ENCODE measurements at places on chromosomes 5 and 9.

- no peak for DNase-seq
Observed at GRCh38 chr9:133709015-133709611, 29.0 kb downstream of the SARDH start.

DNA sequence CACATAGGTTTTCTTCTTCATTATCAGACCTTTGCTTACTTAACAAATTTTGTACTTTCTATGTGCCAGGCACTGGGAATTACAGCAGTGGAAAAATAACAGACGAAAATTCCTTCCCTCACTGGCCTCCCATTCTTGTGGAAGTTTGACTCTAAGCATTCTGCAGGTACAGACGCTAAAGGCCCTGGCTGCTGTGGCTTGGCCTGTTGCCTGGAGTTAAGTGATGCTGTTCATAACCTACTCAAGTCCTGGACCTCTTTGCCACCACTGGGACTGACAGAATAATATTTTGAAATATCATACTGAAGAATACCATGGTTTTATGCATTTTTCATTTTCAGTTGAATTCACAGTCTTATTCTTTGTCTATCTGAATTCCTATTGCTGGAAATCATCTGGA lies 97.3 kb upstream of the SPATA31C2 start:
- DNase-seq: no peak

DNA sequence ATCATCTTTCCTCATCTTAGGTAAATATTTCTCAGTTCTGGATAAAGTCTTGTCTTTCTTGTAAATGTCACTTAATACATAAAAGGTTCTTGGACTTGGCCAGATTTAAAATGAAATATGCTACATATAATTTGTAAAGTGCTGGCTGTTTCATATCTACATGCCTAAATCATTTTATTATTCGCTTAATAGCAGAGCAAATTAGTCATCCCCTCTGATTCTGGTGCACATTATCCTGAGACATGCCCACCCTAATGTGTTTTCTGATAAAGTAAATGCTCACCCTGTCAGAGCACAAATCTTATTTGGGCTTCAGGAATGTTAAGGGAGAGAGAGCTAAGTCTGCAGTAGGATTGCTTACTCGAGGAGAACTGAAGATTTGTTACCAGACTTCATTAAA lies 166.5 kb upstream of the IZUMO3 start:
- no peak for DNase-seq

DNA sequence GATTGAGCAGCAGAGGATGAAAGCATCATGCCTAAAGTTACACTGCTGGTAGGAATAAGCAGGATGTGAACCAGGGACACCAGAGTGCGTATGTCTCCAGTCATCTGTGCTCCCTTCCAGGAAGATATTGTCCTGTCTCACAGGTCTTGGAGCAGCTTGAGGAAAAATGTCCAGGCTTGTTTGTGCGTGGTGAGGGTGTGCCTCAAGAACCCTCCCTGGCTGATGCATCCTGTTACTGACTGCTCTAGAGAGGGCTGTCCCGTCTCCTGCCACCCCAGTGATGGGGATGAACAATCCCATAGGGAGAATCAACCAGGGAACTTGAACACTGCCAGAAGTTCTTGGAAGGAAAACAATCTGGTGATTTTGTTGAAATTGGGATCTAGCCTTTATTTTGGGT lies 132.0 kb downstream of the INSYN2B start:
- DNase-seq: peak; percentile 85

DNA sequence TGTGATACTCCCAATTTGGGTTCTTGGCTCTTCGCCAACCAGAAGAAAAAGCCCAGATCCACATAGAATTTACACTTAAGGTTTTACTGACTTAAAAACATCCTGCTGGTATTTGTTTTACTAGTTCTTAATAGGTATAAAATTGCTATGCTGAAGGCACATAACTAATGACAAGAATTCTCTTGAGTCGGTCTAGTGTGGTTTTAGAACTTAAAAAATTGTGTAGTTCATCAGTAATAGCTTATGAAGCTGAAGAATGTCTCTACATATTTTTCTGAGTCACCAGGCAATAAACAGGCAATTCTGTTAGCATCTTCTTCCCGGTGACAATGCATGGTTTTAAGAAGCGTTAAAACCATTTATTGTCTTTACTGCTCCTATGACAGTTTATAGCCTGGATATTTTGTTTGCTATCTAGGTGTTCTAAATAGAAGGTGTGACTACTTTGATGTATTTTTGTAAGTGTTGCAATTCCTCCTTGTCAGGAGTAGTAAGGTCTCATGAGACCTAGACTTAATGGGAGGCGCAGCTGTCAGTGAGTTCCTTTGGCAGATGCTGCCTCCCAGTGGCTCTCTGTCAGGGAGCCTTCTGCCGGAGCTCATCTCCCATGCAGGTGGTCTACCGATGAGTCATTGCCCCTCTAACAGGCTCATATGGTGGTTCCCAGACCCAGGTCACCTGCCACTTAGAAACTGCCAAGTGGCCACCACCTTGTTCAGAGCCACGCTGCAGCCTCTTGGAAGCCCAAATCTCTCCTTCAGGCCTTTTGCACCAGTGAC lies 173.8 kb downstream of the MAST4 start:
- DNase-seq: no peak

GRCh38 chr9:136609838-136610311 lies 52.8 kb upstream of the EGFL7 start:
- no peak for DNase-seq

- peak; percentile 87 for DNase-seq
Observed at GRCh38 chr9:113620377-113621161, 157.0 kb downstream of the RGS3 start.

DNA sequence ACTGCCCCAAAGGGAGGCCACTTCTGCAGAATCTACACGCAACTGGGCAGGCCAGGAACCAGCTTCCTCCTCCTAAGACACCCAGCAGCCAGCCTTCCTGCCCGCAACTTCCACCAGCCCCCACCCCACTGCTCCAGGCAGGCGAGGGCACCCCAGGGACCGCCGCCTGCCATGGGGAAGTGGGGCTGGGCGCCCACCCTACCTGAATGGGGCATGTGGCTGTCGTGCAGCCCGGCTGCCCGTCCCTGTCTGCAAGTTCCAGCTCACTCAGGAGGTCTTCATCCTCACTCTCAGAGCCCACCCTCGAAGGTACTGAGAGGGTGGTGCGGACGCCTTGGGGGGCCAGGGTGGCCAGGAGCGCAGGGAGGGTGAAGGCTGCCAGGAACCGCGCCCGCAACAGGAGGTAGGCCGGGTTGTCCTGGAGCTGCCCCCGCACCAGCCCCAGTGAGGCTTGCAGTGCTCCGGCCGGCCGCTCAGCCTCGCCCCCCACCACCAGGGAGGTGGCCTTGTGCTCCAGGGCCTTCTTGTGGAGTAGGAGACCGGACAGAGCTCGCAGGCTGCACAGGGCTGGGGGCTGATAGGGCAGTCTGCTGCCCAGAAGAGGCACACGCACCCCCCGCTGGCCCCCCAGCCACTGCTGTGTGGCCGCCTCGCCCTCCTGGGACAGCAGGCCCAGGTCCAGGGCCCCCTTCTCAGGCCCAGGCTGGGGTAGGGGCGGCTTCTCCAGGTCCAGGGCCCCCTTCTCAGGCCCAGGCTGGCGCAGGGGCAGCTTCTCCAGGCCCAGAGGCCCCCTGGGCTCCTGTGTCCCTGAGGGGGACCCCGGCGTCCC lies 4.1 kb upstream of the CARD9 start:
- no peak for DNase-seq

Measured in epithelial cell of esophagus (primary cell).